ENCODE measurements at places on chromosomes 4 and X.
A peak's percentile ranks its signal among the peaks of the same experiment; 100 is the strongest.

- no peak for DNase-seq
These were observed 286.9 kb downstream of the PACRGL start for GRCh38 chr4:20987191-20987590.

GRCh38 chr4:179664430-179665027 is 2222.3 kb upstream of the AGA start:
- DNase-seq = no peak

DNA sequence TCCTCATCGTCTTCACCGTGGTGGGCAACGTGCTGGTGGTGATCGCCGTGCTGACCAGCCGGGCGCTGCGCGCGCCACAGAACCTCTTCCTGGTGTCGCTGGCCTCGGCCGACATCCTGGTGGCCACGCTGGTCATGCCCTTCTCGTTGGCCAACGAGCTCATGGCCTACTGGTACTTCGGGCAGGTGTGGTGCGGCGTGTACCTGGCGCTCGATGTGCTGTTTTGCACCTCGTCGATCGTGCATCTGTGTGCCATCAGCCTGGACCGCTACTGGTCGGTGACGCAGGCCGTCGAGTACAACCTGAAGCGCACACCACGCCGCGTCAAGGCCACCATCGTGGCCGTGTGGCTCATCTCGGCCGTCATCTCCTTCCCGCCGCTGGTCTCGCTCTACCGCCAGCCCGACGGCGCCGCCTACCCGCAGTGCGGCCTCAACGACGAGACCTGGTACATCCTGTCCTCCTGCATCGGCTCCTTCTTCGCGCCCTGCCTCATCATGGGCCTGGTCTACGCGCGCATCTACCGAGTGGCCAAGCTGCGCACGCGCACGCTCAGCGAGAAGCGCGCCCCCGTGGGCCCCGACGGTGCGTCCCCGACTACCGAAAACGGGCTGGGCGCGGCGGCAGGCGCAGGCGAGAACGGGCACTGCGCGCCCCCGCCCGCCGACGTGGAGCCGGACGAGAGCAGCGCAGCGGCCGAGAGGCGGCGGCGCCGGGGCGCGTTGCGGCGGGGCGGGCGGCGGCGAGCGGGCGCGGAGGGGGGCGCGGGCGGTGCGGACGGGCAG is 792 bp downstream of the ADRA2C start:
- no peak for DNase-seq

DNA sequence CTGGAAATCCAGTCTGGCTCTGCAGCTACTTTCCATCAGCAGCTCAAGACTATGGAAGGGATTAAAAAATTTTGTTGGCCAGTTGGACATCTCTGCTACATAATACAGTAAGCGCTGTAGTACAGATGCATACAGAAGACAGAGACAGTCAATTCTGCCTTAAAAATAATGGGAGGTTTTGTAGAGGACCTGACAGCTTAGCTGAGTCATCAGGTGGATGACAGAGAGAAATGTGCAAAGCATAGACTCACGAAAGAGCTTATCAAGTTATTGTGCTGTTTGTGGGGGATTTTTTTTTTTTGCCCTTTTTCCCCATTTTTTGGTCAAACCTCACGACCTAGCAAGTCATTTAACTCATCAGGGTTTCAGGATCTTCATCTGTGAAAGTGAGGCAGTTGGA is 149.0 kb upstream of the SCML1 start:
- DNase-seq = no peak

- no peak for DNase-seq
These were observed 514.2 kb upstream of the DIPK2B start for GRCh38 chrX:45714866-45715265.

DNA sequence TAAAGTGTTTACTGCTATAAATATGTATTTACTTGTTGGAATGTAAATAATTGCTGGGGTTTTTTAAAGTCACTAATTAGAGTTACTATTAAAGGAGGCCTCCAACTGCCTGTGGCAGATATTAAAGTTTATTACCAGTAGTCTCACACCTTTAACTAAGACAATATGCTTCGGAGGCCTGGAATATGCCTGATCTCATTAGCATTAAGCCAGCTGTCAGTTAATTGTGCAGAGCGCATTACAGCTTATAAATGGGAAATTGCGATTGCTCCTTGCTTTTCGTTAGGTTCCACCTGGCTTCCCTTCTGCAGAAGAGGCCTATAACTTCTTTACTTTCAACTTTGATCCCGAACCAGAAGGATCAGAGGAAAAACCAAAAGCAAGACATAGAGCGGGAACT is 41.3 kb downstream of the CC2D2A start:
- no peak for DNase-seq

DNA sequence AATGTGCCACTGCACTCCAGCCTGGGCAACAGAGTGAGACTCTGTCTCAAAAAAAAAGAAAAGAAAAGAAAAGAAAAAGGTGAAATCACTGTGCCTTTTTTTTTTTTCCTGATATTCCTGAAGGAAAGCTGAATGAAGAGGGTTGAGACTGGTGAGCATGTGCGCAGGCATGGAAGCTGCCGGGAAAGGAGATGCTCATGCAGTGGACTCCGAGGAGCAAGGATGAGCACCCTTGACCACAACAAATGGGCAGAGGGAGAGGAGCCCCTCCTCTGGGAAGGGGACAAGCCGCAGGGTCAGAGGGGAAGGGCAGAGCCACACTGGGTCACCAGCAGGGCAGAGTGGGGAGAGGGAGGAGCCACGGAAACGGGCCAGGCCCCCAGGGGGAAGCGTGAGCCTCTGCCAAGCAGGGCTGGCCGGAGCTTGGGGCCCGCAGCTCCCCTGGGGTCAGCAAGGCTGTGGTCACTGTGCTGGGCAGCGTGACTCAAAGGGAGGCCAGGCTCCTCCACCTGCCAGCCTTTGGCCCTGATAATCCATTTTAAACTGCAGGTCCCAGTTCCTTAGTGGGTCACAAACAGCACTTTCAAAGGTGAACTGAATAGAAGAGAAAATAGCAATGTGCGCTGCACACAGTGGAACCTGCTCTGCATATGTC is 79.8 kb downstream of the NAT8L start:
- no peak for DNase-seq

DNA sequence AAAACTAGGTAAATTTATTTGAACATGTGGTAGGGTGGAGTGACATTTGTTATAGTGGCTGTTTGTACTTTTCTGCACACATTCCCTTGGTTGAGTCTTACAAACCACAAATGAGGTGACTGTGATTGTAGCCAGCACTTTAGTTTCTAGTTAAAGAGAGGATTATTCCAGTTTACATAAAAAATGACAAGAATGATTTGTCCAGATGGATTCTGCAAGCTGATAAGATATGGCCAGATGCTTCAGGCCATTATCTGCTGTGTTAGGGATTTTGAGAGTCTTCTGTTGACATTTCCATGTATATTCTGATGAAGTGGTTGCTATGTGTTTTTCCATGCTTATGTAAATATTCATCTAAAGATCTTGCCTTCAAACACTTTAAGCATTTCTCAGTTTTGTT is 31.0 kb upstream of the PDE5A start:
- DNase-seq = peak; percentile 57

DNA sequence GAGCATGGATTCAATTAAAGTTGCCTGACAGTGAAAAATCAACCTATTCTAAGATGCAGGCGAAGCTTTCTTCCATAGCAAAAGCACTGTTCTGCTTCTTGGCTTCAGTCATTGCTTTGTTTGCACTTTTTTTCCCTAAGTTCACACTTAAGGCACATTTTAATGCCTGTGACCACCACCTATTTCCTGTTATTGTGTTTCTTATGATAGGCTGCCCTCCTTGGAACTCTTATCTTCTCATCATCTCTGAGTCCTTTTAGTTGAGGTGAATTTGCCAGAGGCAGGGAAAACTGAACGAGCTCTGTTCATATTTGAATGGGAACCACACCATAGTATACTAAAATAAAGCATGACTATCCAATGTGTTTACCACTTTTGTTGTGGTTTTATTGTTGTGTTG is 119.8 kb downstream of the SPCS3 start:
- DNase-seq = no peak

- no peak for DNase-seq
These were observed 13.5 kb downstream of the CTAG1B start for GRCh38 chrX:154605566-154605965.

GRCh38 chrX:42978655-42979379 is 200.9 kb upstream of the PPP1R2C start:
- no peak for DNase-seq

DNA sequence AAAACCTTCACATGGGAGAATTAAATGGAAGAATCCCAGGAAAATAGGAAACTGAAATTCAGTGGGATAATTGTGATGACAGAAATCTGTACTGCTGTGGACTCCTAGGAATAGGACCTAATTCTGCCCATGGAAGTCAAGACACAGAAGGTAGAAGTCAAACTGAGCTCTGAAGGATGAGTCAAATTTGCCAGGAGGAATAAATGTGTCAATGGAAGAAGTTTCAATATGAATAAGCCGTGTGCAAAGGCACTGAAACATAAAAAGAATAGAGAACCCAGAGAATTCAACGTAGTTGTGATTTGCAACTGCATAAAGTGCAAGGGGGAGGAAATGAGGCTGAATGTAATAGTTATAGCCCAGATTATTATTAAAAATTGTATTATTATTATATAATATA is 11.6 kb downstream of the ENAM start:
- DNase-seq = no peak

GRCh38 chr4:138408758-138409157 is 166.6 kb upstream of the SLC7A11 start:
- no peak for DNase-seq

GRCh38 chr4:77765720-77766119 is 53.4 kb downstream of the CNOT6L start:
- no peak for DNase-seq

DNA sequence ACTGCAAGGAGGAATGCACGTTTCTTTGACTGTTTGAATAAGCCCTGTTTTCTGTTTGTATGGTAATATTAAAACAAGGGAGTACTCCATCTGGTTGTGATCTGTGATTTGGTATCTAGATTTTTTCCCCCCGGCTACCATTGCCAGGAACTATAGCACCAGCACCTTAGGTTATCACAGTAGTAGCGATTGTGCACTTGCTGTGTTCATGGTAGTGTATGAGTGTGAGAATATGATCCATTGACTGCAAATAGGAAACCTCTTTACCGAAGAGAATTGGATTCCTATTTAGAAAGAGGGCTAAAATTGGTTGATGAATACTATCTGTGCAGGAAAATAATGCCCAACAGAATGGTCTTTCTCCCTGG is 69.9 kb downstream of the LARP7 start:
- DNase-seq = no peak

- DNase-seq = no peak
These were observed 54.5 kb downstream of the MID2 start for GRCh38 chrX:107880054-107880610.

- no peak for DNase-seq
These were observed 455.5 kb upstream of the FAM241A start for GRCh38 chr4:111689731-111690130.

DNA sequence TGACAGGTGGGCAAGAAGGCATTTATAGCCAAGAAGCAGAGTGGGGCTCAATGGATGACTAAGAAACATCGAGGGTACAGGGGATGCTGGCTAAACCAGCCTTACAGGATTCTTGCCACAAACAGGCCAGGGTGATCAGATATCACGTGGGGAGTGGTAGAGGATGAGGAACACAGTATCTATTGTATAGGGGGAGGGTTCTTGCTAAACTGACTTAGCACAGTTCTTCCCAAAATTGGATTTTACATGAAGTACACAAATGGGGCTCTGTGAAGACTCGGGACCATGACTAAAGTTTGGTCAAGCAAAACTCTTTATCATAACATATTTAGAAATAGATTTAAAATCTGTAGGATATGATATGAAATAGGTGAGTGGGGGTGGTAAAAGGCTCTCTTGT is 144.0 kb upstream of the ATOH1 start:
- DNase-seq = no peak

DNA sequence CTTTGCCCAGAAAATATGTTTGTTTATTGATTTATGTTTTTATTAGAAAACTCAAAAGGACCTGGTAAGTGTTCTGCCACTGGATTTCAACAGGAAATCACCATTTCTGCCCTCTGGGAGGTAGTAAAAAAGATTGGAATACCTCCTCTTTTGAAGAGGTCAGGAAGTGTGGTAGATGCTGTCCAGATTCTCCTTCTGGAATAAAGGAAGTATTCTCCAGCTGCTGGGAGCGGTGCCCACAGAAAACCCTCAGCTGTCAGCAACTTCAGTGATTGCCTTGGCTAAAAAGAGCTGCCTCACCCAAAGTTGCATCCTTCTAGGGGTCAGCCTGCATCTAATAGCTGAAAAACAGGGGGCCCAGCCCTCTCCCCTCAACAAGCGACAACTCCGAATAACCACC is 13.8 kb upstream of the ZNF674 start:
- no peak for DNase-seq

DNA sequence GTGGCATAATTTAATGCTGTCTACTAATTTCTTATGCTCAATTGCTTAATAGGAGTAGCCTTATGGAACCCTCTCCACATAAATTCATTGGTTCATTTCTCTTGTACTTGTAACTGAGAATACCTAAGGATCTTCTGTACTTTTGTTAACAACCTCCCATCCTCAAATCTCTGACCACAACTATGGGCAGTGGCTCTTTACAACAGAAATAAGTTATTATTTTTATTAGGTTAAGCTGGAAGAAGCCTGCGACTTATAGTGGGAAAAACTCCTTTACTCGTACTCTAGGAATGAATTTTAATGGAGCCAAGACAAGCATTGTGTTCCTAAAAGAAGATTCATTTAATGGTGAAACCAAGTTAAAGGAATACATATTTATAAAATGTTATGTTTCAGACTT is 337.1 kb upstream of the CTSO start:
- no peak for DNase-seq

GRCh38 chr4:4624276-4624897 is 82.5 kb upstream of the STX18 start:
- no peak for DNase-seq

- DNase-seq = no peak
These were observed 10.3 kb downstream of the MRPL1 start for GRCh38 chr4:77872723-77873445.

DNA sequence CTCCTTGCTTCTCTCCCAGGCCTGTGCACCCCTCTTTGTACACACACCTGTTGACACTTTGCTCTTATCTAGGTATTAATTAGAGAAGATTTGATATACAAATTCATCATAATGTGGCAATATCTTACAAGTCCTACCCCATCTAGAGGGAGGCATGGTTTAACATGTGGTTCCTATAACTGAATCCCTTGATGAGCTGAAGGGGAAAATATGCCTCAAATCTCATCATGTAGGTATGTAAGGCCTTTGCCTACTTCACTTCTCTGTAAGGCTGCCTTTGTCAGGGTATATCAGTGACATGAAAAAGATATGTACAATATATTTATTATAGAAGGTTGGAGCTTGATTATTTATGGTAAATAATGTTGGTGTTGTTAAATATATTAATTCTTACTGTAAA is 31.9 kb downstream of the HTR2C start:
- no peak for DNase-seq

GRCh38 chrX:100264200-100264599 is 145.9 kb downstream of the PCDH19 start:
- no peak for DNase-seq

DNA sequence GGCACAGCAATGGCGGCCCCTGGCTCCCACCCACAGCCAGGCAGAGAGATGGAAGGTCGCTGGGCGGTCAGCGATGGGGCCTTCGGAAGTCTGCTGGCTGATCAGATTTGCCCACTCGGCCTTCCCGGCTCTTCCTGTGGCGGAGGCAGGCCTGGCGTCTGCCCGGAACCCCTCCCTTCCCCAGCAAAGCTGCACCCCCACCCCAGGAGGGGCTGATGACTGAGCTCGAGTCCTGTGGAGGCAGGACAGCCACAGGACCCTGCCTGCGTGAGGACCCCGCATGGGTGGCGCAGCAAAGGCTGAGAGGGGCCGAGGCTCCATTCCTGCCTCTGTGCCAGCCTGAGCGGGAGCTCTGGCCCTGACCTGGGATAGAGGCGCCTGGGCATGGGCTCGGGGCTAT is 34.8 kb downstream of the TACC3 start:
- no peak for DNase-seq

All from amniotic stem cell (primary cell).